ENCODE measurements at places on chromosomes 4 and X.

GRCh38 chrX:114073926-114074325 is 510.0 kb upstream of the HTR2C start:
- DNase-seq = no peak

- DNase-seq = no peak
Measured at GRCh38 chr4:153623491-153623890, 60.6 kb upstream of the TLR2 start.

- DNase-seq = no peak
Measured at GRCh38 chr4:13611283-13611842, 16.2 kb downstream of the BOD1L1 start.

DNA sequence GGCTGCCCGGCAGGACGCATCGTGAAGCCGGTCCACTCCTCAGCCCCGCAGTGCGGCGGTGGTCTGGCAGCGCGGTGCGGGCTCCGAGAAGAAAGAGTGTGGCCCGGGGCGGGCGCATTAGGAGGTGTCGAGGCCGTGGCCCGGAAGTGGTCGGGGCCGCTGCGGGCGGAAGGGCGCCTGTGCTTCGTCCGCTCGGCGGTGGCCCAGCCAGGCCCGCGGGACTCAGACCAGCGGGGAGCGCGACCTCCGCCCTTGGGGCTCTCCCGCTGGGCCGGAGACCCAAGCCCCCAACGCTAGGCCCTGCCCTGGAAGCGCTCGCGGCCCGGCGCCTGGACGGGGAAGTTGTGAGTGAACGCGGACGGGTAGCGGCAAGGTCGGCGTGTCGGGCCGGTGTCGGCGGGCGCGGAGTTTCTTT is 60.0 kb downstream of the HS3ST1 start:
- DNase-seq = no peak

GRCh38 chr4:87073199-87074120 is 138.6 kb downstream of the AFF1 start:
- no peak for DNase-seq

DNA sequence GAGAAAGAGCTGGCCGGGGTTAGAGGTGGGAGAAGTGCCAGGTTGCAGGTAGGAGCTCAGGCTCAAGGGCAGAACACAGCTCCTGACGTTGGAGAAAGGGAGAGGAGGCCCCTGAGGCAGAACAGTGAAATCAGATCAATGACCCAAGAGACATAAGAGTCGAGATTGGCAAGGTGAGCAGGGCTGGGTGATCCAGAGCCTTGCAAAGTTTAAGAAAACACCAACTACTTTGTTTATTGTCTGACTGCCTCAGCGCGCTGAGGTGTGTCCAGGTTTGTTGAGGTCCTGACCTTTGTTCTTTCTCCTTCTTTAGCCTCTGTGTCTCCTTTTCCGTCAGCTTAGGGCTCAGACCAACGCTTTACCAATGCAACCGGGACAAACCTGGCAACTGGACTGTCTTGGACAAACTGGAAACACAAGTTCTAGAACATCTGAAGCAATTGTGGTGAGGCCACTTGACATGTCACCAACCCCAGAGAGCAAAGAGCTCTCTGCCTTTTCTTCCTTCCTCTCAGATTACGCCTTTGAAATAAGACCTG is 28.3 kb downstream of the CHRNA9 start:
- no peak for DNase-seq

DNA sequence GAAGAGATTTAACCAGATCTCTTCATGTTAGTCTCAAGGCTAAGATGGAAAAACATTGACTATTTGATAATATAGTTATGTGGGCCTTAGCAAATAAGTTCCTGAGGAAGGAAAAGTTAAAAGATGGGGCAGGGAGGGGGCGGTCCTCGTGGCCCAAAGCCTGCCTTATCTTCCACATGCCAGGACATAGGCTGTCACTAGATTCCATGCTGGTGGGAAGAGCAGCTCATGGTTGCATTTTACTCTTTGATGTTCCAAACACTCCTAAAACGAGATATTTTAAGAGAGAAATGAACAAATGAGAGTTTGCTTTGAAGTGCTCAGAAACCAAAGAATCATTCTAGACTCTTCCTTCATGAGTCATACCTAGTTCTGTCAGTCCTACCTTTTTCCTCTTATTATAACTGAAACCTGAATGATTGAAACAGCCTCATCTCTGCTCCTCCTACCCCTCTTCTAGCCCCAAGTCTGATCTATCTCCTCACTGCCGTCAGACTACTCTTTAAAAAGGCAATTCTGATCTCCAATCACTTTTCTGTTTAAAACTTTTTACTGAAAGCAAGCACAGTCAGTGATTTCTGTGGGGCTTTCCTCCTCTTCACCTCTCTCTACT is 25.1 kb downstream of the RAB9B start:
- DNase-seq = no peak

- no peak for DNase-seq
Measured at GRCh38 chr4:6319530-6320150, 50.0 kb downstream of the WFS1 start.

DNA sequence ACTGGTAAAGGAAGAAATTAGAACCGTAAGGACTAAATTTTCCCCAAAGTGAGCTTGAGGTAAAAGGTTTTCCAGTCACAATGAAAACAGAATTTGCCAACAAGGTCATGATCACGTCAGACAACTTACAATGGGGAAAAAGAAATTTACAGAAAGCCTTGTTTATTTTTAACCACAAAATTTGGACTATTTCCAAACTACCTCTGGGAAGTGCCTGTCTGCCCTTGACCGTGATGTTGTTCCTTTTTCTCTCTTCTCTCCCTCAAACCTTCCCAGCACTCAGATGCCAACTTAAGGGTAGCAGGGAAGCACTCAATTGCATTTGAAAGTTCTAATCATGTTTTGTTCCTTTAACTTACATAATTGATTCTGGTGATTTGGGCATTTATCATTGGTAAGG is 32.5 kb downstream of the MEPE start:
- no peak for DNase-seq

DNA sequence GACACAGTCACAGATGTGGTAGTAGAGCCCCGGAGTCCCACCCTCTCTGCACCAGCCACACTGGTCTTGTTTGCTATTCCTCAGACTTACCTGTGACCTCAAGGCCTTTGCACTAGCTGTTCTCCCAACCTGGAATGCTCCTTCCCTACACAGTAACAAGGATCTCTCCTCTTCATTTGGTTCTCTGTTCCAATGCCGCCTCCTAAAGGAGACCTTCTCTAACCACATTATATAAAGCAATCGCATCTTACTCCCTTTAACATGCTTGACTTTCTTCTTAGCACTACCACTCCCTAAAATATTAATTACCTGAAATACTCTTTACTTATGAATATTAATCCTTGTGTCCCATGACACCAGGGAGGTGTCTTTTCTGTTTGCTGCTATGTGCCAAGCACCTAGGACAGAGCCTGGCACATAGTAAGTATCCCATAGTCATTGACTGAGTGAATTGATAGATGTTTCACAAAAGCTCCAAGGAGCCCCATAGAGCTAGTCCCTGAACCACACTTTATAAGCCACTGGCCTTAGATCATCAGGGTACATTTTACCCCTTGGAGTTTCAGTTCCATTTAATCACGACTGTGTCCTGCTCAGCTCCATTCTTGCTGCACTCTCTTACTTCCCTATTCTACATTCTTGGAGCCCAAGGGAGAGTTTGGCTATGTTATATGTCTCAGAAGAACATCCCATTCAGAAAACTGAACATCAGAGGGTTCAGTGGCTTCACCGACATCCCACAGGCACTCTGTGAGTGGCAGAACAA is 312.7 kb downstream of the RAB28 start:
- no peak for DNase-seq

DNA sequence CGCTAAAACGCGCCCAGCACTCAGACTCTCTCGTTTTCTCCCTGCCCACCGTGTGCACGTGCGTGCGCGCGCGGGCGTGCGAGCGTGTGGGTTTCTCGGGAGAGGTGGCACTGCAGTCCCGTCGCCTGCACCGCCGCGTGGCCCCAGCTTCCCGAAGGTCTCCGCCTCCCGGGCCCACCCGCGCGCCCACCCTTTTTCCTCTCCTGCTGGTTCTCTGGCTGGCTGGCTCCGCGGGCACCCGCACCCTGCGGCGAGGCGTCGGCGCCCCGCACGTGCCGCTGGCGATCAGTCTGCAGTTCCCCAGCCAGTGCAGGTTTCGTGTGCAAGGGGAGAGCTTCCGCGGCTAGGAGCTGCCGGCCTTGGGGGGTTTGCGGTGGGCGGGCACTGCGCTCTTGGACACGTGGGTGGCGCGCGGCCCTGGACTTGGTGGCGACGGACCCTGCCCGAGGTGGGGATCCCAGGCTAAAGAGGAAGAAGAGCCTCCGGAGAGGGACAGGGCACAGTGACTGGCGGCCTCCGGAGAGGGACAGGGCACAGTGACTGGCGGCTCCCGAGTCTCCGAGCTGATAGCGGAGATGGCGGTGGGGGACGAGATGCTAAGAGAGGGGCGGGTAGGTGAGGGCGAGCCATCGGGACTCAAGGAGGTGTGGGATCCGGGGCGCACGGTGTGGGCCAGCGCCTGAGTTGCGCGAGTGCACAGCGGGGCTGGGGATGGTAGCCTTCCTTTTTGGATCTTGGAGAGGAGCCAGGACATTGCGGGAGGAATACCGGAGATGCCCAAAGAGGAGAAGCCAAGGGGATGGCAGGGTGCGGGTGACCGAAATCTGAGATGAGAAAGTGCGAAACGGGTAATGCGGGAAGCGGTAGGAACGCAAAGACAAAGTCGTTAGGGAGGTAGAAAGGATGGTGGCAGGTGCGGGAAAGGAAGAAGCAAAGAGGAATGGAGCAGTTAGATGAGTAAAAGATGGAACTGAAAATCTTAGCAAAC is at the start of gene FAM184B:
Gene FAM184B (minus strand): TSS at position 322 of the 988 bp plus-strand sequence. CDS start 322 bp downstream, outside the sequence.
- DNase-seq = no peak
